Ascending aorta (tissue), 2 donors: ENCODE measurements at places on chromosomes 16 and 17. TPM values are rescaled to one million over a fixed set of nuclear protein-coding genes. Genes with fewer than 3 reads are reported as not detected.

- H3K4me1 ChIP-seq = no peaks in the 10 kb centered on the region
- no peak overlapping the region for H3K4me3 ChIP-seq
- no peak for DNase-seq
- H3K27me3 ChIP-seq = no peaks in the 10 kb centered on the region
- H3K27ac ChIP-seq = no peak overlapping the region
Measured at GRCh38 chr17:81537856-81538555, 9.8 kb downstream of the FSCN2 start.

GRCh38 chr16:8686031-8686621 lies 11.7 kb downstream of the ABAT start:
- H3K4me1 ChIP-seq = no peaks in the 10 kb centered on the region
- H3K36me3 ChIP-seq = no peaks in the 10 kb centered on the region
- H3K27ac ChIP-seq = no peak overlapping the region
- H3K27me3 ChIP-seq = no peaks in the 10 kb centered on the region
- DNase-seq = no peak

- peaks cover 4% of the 10 kb centered on the region for H3K36me3 ChIP-seq
- no peak for DNase-seq
Measured at GRCh38 chr16:3595110-3595486, 16.3 kb downstream of the SLX4 start.

DNA sequence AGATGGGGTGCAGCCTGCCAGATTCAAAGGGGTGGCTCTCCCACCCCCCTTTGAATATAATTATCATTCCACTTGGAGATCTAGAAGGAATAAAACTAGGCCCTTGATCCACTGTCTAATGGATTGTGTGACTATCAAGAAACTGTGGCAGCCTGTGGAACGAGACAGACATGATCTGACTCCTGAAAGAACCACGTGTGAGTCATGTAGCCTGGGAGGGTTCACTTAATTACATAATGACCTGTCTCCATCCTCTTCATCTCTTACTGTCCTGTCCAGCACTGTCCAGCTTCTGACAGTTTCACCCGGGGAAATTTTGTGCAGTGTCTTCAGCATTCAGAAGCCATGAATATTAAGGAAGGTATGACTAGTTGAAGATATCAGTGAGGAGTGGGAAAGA lies 43.3 kb upstream of the CDH13 start:
- no peak overlapping the region for H3K4me3 ChIP-seq
- no peaks in the 10 kb centered on the region for H3K4me1 ChIP-seq
- H3K36me3 ChIP-seq = no peaks in the 10 kb centered on the region
- H3K27me3 ChIP-seq = no peaks in the 10 kb centered on the region

- no peak overlapping the region for H3K4me3 ChIP-seq
- H3K27me3 ChIP-seq = no peaks in the 10 kb centered on the region
- H3K4me1 ChIP-seq = no peaks in the 10 kb centered on the region
- no peak overlapping the region for H3K27ac ChIP-seq
- H3K36me3 ChIP-seq = peaks cover 17% of the 10 kb centered on the region
Measured at GRCh38 chr16:10999300-10999699, 54.9 kb downstream of the CLEC16A start.

DNA sequence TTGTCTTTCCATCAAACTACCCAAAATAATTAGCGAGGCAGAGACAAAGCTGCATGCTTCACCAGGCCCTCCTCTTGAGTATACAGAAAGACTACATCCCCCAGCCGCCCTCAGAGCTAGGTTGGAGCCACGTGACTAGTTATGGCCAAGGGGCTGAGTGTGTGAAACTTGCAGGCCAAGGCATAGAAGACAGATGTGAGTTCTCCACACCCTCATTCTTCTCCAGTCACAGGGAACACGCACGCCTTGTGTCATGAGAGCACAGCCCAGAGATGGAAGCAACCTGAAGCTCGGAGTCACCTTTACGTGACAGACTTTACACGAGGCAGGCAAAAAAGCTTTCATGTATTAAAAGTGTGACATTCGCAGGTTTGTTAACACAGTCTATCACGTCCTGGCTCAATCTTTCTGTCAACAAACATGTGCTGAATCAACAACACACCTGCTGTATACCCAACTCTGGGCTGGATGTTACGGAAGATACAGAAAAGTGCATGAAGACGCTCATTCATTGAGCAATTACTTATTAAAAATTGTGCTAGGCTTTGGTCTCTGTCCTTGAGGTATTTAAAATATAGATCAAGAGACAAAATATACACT lies 38.3 kb downstream of the STX8 start:
- H3K27me3 ChIP-seq = no peaks in the 10 kb centered on the region
- H3K4me3 ChIP-seq = no peak overlapping the region
- H3K27ac ChIP-seq = no peak overlapping the region
- no peaks in the 10 kb centered on the region for H3K36me3 ChIP-seq

GRCh38 chr17:77217566-77217965 lies 76.8 kb downstream of the SEC14L1 start:
- no peaks in the 10 kb centered on the region for H3K4me1 ChIP-seq
- H3K27ac ChIP-seq = no peak overlapping the region
- H3K36me3 ChIP-seq = peaks cover 52% of the 10 kb centered on the region
- H3K27me3 ChIP-seq = no peaks in the 10 kb centered on the region
- H3K4me3 ChIP-seq = no peak overlapping the region
- no peak for DNase-seq

GRCh38 chr16:89576153-89577054 lies 846 bp downstream of the CPNE7 start:
- H3K36me3 ChIP-seq = no peaks in the 10 kb centered on the region
- H3K4me3 ChIP-seq = no peak overlapping the region
- DNase-seq = no peak
- H3K27me3 ChIP-seq = peaks cover 4% of the 10 kb centered on the region
- H3K4me1 ChIP-seq = peaks cover 7% of the 10 kb centered on the region

SLC13A2 gene
- total RNA-seq = not detected

SLC12A3 gene
- total RNA-seq = not detected
